Thymus (tissue), 14 donors: ENCODE measurements at places on chromosomes 6 and 20. TPM values are rescaled to one million over a fixed set of nuclear protein-coding genes. Genes with fewer than 3 reads are reported as not detected.
A peak's percentile ranks its signal among the peaks of the same experiment; 100 is the strongest.

Gene LY6G6F
- polyA plus RNA-seq: not detected

Gene HMGN4
- polyA plus RNA-seq: 62.1 TPM

Gene RXRB
- polyA plus RNA-seq: 60.7 TPM

Gene ADGRF5
- 5.0 TPM for polyA plus RNA-seq

Gene TFAP2A
- polyA plus RNA-seq: 2.9 TPM

Gene SIM1
- 0.02 TPM for polyA plus RNA-seq

Gene B3GALT4
- 14.9 TPM for polyA plus RNA-seq

Gene CST2
- polyA plus RNA-seq: 12.7 TPM

Gene PXMP4
- 4.0 TPM for polyA plus RNA-seq

Gene CCM2L
- polyA plus RNA-seq: 3.3 TPM

Gene DEFB124
- 0.23 TPM for polyA plus RNA-seq

Gene SLC29A1
- 17.9 TPM for polyA plus RNA-seq

Gene TOMM34
- polyA plus RNA-seq: 20.0 TPM

Gene PRIM2
- 9.7 TPM for polyA plus RNA-seq

Gene TNF
- 1.4 TPM for polyA plus RNA-seq

GRCh38 chr6:12709556-12710232 is 6.9 kb upstream of the PHACTR1 start:
- DNase-seq: no peak

DNA sequence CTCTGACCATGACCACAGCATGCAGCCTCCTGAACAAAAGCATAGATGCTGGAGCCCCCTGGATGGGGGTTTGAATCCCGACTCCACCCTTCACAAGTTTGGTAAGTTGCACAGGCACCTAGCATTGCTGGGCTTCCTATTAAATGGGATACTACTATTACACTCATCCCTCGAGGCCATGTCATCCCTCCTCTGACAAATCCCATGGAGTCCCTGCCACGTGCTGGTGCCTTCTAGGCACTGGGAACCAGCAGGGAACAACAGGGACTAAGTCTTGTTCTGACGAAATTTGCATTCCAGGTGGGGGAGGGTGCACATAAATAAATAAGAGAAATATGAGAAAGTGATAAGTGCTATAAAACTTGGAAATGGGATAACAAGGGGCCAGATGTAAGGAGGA is 15.3 kb upstream of the SIRPA start:
- DNase-seq: no peak

GRCh38 chr6:53805016-53805415 is 10.2 kb downstream of the LRRC1 start:
- no peak for DNase-seq

GRCh38 chr20:48975955-48976354 is 54.4 kb downstream of the ARFGEF2 start:
- no peak for DNase-seq

DNA sequence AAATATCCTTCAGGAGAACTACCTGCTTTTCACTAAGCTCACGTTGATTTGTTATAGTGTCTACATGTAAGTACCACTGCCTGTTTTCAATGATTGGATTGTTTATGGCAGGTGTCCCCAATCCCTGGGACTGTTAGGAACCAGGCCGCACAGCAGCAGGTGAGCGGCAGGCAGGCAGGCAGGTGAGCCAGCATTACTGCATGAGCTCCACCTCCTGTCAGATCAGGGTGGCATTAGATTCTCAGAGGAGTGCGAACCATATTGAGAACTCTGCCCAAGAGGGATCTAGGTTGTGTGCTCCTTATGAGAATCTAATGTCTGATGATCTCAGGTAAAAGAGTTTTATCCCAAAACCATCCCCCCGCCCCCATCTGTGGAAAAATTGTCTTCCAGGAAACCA is 303.3 kb downstream of the EYA4 start:
- DNase-seq: no peak

DNA sequence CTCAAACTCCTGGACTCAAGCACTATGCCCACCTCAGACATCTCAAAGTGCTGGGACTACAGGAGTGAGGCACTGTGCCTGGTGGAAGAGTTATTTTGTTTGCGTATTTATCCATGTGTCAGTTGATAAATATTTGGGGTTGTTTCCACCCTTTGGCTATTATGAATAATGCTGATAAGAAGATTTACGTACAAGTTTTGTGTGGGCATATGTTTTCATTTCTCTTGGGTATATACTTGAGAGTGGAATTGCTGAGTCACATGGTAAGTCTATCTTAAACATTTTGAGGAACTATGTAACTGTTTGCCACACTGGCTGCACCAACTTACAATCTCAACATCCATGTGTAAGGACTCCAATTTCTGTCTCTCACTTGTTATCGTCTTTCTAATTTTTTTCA is 200.3 kb downstream of the RNGTT start:
- no peak for DNase-seq

GRCh38 chr6:83470001-83470400 is 39.1 kb upstream of the ME1 start:
- no peak for DNase-seq

GRCh38 chr20:8523684-8524083 is 391.6 kb downstream of the PLCB1 start:
- DNase-seq: no peak

DNA sequence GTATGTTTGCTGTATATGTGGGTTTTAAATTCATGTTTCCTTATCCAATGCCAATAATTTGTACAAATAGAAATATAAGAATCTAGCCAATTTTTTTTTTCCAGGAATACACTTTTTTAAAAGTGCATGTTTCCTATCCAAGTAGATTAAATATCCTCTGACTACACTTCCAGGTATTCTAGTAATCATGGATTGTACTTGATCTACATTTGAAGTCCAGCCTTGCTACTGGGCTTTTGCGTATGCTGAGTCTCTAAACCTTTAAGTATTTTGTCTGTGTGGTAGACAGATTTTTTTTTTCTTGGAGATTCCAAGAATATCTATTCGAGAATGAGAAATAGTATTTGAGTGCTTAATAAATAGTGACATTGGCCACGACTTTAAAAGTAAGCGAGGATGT is 188.3 kb downstream of the SASH1 start:
- no peak for DNase-seq

DNA sequence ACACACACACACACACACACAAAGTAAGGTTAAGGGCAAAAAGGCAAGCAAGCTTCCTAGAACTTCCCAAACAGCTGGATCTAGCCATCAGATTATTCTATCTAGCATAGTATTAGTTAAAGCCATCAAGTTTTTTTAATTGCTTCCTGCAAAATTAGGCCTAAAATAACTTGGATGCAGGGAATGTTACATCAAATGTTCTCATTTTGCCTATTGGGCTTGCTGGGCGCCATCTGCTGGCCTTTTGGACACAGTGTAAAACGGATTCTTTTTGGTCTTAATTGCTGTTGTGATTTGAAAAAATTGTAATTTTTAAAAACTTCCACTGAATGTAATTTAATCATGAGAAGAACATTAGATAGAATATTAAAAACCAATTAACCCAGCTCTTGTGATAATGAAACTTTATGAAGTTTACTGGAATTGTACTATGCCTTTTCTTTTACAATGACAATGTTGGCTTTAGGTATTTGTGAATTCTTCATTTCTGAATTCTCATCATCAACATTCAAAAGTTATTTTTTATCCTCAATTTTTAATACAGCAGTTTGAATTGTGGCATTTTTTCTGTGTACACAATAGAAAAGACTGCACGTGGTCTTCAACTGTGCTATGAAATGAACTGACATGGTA is 6.8 kb downstream of the MKKS start:
- peak; percentile 22 for DNase-seq

GRCh38 chr20:36461600-36462439 is 79.5 kb upstream of the MYL9 start:
- peak; percentile 33 for DNase-seq

GRCh38 chr6:118401325-118401975 is 146.6 kb upstream of the PLN start:
- no peak for DNase-seq

- DNase-seq: peak; percentile 46
Measured at GRCh38 chr20:23362392-23363256, 642 bp downstream of the GZF1 start.

DNA sequence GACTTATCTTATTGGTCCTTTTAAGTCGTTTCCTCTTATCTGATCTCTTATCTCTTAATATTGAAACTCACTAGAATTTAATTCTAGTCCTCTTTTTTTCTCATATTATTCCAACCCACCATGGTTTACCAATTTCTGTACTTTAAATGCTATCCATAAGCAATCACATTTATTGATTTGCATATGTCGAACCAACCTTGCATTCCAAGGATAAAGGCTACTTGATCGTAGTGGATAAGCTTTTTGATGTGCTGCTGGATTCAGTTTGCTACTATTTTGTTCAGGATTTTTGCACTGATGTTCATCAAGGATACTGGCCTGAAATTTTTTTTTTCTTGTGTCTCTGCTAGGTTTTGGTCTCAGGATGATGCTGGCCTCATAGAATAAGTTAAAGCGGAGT is 7.7 kb downstream of the DEFB125 start:
- no peak for DNase-seq

GRCh38 chr6:108167449-108168089 is 1.7 kb downstream of the NR2E1 start:
- DNase-seq: no peak

DNA sequence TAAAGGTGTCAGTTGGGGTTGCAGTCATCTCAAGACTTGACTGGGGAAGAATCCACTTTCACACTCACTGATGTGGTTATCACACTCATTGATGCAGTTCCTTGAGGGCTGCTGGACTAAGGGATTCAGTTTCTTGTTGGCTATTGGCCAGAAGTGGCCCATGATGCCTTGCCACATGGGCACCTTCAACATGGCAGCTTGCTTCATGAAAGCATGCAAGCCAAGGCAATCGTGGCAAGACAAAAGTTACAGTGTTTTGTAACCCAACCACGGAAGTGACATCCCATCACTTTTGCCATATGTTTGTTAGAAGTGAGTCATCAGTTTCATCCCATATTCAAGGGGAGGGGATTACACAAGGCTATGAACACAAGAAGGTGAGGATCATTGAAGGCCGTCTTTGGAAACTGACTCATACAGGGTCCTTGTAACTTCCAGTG is 3.8 kb upstream of the RANBP9 start:
- no peak for DNase-seq

- no peak for DNase-seq
Measured at GRCh38 chr20:59470521-59470920, 133.8 kb upstream of the PHACTR3 start.

DNA sequence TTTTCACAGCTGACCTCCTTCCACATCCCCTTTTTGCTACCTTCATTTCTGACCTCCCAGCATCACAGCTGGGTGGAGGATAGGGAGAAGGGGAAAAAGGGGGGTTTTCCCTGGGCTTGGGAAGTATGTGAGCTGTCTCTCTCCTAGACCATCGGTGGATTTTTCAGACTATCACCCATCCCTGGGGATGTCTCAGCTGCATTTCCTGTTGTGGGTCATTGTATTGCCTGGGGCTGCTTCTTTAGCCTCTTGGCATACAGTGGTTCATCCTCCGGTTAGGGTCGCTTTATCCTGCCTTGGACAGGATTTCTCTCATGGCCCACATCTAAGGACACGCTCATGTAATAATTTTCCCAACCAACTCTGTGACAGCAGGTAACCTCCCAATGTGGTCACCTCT is 142.5 kb upstream of the ARG1 start:
- DNase-seq: no peak

- DNase-seq: no peak
Measured at GRCh38 chr6:169087443-169088041, 166.1 kb downstream of the THBS2 start.

DNA sequence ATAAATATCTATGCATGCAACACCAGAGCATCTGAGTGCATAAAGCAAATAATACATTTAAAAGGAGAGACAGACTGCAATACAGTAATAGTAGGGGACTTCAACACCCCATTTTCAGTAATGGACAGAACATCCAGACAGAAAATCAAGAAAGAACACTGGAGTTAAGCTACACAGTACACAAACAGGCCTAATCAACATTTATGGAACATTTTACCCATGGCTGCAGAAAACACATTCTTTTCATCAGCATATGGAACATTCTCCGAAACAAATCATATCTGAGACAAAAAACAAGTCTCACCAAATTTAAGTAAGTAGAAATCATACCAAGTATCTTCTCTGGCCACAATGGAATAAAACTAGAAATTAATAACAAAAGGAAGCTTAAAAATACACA is 50.5 kb downstream of the REV3L start:
- DNase-seq: no peak

- DNase-seq: no peak
Measured at GRCh38 chr6:150979826-150980350, 114.4 kb downstream of the MTHFD1L start.

DNA sequence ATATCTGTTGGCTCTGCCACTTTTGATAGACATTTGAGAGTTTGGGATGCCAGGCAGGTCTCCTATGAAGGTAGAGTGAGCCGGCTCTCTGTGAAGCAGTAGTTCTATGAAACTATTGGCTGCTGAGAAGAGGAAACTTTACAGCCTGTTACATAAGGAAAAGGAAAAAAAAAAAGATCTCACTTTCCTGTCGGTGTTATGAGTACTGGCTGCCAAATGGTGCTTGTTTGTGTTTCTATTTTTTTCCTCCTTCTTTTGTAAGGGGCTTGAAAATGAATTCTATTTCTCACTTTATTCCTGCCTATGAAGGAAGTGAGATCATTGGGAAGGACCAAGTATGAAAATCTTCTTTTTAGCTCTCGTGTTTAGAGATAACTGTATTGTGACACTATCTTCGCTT is 73.1 kb upstream of the CLDN20 start:
- DNase-seq: no peak

GRCh38 chr20:63212393-63212730 is 3.6 kb downstream of the YTHDF1 start:
- no peak for DNase-seq

GRCh38 chr6:75870389-75870788 is 121.3 kb downstream of the MYO6 start:
- DNase-seq: no peak

- no peak for DNase-seq
Measured at GRCh38 chr6:158086054-158086503, 82.0 kb downstream of the SERAC1 start.

DNA sequence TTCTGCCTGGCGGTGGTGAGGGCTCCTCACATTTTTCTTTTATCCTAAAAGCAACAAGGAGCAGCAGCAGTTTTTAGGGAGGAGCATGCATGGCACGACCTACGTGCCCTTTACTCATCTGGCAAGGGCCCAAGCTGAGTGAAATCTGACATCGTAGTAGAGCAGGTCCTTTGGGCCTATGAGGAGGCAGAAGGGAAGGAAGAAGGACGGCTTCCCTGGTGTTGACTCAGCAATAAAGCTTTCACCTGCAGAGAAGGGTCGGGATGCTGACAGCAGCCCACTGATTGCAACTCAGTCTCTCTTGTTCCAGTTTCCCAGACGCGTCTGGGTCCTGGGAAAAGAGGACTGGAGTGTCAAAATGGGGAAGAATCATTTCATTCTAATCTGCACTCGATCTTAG is 409.1 kb upstream of the AGPAT4 start:
- no peak for DNase-seq
